ENCODE measurements at places on chromosomes 5 and 9.

GRCh38 chr5:163908253-163908652 is 402.8 kb downstream of the MAT2B start:
- no peak for DNase-seq

- no peak for DNase-seq
Measured at GRCh38 chr5:8417316-8418048, 548.5 kb downstream of the MTRR start.

DNA sequence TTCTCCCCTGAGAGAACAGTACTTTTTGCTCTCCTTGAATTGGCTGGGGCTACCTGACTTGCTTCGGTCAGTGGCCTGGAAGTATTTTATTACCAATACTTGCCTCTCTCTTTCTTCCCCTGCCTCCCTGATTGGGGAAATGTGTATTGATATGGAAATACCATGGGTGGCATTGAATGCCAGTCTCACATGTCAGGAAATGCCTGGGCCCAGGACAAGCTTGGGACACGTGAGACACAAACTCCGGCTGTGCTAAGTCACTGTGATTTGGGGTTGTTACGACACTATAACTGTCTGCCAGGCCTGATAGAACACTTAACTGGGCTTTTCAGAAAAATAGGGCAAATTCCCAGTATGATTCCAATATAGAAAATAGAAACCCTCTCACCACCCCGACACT is 238.3 kb downstream of the GADD45G start:
- DNase-seq: no peak

DNA sequence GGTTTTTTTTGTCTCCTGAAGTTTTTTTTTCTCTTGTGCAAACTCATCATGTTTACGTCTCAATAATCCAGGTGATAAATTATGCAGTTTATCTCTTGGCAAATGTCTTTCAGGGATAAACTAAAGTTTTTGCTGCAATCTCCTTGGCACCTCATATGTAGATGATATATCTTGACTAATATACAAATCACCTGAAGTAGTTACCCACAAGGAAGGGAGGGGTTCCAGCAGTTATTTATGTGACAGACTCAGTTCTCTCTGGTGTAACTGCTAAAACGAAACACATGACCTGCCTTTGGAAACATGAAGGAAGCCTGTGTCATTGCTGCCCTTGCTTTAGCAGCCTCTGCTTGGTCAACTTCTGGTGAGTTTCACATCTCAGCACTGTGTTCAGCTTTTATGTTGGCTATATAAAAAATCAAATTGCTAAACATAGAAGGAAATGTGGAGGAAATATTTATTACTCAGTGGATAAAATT is 39.3 kb upstream of the KIAA1958 start:
- peak; percentile 2 for DNase-seq

GRCh38 chr9:122518226-122518625 is 715 bp upstream of the OR1J4 start:
- no peak for DNase-seq

- DNase-seq: no peak
Measured at GRCh38 chr9:121201045-121201737, 478 bp downstream of the RAB14 start.

DNA sequence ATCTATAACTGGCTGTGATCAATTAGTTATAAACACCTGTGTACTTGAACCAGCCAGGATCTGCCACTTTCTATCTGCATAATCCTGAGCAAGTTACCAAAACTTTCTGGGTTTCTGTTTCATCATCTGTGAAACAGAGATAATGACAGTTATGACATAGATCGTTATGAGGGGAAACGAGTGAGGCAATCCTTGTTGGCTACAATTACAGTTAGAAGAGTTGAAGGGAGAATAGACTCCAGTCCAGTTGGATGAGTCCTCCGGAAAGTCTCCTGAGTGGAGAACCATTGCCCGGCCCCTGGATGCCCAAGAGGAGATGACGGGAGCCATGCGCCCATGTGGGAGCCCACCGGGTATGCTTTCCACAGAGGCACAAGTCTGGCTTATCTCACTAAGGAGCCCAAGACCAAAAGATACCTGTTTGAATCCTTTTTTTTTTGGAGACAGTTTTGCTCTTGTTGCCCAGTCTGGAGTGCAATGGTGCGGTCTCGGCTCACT is 4.5 kb downstream of the PDE6A start:
- no peak for DNase-seq

- no peak for DNase-seq
Measured at GRCh38 chr5:116035123-116035522, 2.9 kb downstream of the ARL14EPL start.

- DNase-seq: no peak
Measured at GRCh38 chr5:120518581-120518980, 54.5 kb downstream of the PRR16 start.

DNA sequence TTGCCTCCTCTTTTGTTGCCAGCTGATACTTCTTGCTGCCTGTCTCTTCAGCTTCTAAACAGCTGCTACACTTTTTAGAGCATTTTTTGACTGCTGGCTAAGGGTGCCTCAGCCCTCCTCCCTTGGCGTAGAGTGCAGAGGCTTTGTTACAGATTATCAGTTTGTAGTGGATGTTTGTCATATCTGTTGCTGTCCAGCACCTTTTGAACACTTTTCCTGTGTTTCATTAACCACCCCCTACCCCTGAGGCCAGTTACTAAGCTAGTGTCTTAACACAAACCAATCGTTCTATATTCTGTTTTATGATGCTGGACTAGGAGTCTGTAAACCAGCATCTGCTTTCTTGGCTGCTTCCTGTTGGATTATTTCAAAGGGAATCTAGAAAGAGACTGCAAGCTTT is 441.5 kb downstream of the DNAH5 start:
- DNase-seq: no peak

DNA sequence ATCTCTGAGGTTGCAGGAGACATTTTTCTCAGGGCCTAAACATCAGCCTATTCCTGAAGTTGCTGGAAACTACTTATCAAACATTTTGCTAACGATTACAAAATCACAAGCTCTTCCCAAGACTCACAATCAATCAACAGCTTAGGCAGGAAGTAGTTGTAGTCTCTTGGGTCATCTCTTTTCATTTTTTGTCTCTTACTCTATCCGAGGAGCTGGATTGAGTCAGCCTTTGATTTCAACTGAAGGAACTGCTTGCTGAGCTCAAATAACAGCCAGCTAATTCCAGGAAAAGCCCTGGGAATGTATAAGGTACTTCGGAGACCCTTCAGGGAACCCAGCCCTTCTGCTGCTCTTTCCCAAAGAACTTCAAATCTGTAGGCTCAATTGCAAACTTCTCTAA is 398.9 kb downstream of the PLK2 start:
- no peak for DNase-seq

DNA sequence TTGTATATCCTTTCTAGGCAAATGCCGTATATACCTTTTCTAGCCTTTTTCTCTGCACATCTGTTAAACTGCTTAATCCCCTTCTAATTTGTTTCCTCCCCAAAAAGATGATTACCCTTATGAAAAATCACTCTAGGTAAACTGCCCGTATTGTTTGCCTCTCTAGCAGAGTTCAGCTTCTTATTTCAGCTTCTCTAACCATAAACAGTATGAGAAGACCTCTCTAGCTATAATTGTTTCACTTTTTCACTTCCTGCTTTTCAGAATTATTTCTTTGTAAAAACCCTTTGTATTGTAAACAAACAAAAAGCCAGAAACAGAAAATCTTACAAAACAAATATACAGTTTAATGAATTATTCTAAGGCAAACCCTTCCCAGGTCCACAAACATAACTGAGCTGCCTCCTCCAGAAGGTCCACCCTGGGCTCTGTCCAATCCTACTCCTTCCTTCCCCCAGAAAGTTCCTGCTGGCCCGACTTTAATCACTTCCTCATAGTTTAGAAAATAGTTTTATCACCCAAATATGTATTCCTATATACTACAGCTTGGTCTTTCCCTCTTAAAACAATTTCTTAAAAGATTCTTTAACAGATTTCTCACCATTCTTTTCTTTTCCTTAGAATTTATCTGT is 158.1 kb downstream of the FGF1 start:
- no peak for DNase-seq

DNA sequence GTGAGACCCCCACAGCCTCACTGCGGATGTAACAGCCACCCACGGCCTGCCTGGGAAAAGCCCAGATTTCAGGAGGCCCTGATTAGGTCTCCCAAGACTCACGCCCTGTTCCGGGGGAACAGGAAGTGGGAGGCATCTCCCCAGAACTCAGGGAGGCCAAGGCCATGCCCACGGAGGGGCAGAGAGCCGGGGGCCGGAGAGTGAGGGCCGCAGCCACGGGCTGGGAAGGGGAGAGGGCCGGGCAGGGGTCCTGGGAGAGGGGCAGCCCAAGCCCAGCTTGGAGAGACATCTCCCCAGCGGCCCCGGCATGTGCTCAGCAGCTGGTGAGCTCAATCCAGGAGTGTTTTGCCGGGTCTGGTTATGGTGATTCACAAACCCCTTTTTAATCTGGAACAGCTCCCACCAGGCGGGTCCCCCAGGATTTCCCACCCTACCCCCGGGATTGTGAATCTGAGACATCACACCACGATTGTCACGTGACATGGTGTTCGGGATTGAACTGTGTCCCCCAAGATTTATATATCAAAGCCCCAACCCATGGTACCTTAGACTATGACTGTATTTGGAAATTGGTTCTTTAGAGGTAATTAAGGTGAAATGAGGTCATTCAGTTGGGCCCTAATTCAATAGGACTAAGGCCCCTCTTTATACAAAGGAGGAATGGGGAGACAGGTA is 26.6 kb downstream of the KCNT1 start:
- no peak for DNase-seq

DNA sequence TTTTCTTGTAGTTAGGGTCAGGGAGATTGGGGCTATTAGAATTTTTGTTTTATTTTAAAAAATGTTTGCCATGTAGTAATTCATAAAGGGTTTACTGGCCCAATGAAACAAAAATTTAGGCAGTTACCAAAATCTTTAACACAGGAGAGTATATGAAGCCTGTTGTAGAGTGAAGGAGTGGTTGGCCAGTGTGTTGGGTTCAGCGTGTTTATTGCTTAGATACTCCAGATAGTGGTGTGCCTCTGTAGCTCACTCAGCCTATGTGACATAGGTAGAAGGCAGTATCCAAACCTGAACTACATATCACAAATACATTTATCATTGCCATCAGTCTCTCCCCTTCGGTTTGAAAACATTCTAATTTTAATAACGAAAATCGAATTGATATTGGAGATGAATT is 1.2 kb downstream of the TEK start:
- DNase-seq: no peak

DNA sequence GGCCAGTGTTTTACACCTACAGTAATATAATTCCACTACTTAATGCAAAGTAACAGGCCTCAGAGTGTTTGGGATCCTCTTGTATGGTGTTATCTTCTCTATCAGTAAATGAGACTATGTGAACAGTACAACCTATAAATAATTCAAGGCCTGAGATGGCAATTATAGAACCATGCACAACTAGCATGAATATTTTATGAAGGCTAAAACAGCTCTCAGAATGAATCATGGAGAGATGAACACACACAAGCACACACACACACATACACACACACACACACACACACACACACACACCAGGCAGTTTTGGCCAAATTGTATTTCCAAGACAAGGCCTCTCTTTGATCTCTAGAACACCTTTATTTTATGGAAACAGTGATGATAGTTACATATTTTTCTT is 224.9 kb downstream of the EBF1 start:
- DNase-seq: no peak

DNA sequence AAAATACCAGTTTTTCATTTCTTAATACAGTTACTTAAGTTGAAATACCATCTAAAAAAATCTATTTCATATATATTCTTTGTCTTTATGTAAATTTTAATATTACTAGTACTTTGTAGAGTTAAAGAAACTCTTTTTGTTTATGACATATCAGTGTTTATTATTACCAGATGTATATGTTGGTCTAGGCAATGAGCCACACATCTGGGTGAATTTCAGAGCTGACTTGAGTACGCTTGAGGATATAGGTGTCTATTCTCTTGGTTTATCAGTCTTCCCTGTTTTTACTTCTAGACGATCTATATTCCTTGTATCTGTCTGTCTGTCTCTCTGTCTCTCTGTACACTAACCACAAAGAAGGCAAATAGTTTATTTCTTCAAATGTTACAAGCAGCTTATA is 2.9 kb downstream of the SMAD5 start:
- no peak for DNase-seq

- no peak for DNase-seq
Measured at GRCh38 chr9:16120231-16120641, 567.4 kb downstream of the CCDC171 start.

- no peak for DNase-seq
Measured at GRCh38 chr5:103394676-103395075, 136.1 kb downstream of the MACIR start.

- DNase-seq: no peak
Measured at GRCh38 chr5:149930749-149931574, 13.6 kb downstream of the PDE6A start.

- DNase-seq: no peak
Measured at GRCh38 chr5:113215401-113216060, 219.3 kb downstream of the TSSK1B start.

DNA sequence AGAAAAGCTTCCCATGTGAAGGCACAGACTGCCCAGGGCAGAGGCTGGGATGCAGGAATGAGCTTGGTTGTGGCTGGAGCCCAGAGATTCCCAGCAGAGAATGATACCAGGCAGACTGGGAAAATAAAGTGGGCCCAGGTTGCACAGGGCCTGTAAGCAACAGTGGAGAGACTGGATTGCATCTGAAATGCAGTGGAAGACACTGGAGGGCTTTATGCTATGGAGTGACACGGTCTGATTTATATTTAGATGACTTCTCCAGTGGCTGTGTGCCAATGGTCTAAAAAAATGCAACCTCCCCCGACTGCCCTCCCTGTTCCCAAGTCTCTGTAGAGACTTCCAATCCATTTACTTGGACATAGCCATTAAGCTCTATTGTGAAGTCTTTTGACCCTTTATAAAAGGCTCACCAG is 951.1 kb upstream of the DMAC1 start:
- DNase-seq: no peak

DNA sequence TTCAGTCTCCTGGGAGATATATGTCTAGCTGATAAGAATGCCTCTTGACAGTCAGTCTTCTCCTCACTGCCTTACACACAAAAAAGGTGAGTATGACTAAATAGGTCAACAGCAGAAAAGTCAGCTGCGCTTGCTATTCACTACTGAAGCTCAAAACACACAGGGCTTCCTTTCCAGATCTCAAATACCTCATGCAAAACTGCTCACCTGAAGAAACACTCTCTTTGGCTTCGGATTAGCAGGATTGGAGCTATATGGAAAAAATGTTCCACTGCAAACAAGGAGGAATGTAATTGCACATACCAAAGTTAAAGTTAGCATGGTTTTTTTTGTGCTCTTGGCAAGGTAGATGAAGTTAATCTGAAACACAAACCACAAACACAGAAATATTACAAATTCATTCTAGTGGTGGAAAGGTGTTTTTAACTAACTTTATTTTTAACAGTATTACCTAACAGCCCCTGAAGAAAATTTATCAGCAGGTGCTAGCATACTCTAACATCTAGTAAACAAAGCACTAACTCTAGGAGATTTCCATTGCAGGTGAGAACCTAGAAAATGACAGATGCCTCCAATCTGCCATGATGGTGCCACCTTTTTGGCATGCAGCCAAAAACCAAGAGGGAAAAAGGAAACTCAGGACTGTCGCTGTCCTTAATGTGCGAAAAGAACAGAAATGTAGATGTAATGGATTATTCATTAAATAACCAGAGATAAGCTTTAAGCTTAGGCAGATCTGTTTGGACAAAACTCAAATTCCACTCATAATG is 31.8 kb downstream of the ERMP1 start:
- peak; percentile 48 for DNase-seq

All from retinal pigment epithelial cell (primary cell).